ENCODE measurements at places on chromosomes 3 and 15.

DNA sequence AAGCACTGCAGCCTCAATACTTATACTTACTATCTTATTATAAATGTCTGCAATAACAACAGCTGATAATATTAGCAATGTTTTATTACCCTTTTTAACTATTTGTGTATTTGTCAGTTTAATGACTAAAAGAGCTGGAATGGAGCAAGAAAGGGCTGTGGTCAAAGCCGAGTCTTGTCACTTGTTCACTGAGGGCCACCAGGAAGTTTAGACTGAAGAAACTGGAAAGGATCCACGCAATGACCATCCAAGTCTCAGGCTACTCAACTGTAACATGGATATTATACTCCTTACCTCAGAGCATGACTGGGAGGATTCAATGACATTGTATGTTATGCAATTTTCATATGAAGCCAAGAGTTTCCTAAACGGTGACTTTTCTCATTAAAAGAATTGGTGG is 90.4 kb downstream of the TJP1 start:
- DNase-seq, result no peak

DNA sequence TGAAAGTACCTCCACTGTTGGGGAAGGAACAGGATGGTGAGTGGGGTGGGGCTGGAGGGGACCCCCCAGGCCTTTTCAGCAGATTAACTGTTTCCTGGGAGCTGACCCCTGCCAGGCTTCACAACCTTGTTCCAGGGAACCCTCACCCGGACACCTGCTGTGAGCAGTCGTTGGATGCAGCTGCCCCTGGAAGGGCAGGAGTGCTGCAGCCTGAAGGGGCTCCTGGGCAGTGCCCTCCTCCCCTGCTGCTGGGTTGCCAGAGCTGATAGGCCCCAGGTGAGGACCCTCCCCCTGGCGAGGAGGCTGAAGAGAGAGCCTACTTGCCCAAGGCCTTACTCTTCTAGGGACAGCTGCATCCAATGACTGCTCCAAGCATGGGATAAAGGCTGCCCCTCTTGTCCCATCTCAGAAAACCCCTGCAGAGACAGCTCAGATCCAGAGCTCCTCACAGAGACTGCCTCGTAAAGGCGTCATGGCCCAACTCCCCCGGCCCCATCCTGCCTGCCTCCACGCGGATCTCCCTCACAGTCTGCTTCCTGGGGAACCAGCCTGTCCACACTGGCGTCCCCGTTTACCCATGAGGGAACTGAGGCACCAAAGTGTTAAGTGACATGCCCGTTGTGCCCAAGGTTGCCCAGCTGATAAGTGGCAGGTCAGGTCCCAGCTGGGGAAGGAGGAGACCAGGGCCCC is 193.4 kb upstream of the LINGO1 start:
- peak; percentile 33 for DNase-seq

DNA sequence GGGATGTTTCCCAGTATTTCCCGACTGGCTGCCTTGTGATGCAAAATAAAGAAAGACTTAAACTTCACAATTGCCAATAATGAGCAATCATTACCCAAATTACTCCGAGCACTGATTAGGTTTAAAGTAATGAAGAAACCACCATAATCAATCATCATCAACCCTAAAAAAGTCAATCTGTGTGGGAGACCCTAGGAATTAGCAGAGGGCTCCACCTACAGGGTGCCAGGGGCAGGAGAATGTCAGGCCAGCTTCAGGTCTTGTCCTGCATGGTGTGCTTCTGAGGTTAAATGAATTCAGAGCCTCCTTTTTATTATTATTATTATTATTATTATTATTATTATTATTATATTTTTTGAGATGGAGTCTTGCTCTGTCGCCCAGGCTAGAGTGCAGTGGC is 478.0 kb upstream of the ARRDC4 start:
- DNase-seq, result no peak

DNA sequence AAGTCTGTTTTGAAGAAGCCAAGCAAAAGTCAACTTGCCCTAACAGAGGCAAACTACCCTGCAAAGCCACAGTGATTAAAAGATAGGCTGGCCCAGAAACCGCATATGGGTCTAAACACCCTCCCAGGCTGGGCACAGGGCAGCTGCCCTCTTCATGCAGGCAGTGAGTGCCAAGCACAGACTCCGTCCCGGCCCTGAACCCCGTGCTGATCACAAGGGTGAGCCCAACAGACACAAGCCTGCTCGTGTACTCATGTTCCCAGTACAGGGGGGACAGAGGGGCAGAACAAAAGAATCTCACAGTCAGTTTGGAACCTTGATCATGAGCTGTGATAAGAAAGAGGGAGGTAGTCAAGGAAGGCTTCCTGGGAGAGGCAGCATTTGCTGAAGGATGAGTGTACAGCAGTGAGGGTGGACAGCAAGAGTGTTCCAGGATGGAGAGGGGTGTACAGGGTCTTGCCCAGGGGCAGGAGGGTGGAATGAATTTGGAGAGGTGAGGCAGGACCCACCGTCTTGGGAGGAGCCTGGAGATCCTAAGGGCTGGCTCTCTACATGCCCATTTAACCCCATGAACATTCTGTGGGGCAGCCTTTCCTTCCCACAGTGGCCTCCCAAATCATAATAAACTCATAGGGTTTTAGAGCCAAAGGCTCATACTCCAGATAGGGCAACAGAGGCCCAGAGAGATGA is 43.2 kb upstream of the PRR23E start:
- no peak for DNase-seq

- no peak for DNase-seq
Observed at GRCh38 chr3:29381595-29381994, 100.7 kb downstream of the RBMS3 start.

DNA sequence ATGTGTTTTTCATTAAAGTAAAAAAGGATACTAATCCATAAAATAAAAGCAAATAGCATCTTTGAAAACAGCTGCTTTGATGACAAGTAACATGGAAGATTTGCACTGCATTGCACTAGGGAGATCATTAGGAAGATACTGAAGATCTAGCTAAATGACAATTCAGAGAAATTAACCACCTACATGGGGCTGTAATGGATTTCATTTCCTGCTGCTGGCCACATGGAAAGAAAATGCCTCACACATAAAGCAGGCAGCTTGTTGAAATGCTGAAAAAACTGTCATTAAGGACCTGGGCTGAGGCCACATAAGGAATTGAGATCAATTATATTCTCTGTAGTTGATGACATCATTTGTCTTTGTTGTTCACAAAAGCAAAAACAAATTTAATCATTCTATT is 94.1 kb downstream of the PYDC2 start:
- DNase-seq, result no peak

- DNase-seq, result no peak
Observed at GRCh38 chr3:128805772-128806171, 73.6 kb upstream of the ACAD9 start.

DNA sequence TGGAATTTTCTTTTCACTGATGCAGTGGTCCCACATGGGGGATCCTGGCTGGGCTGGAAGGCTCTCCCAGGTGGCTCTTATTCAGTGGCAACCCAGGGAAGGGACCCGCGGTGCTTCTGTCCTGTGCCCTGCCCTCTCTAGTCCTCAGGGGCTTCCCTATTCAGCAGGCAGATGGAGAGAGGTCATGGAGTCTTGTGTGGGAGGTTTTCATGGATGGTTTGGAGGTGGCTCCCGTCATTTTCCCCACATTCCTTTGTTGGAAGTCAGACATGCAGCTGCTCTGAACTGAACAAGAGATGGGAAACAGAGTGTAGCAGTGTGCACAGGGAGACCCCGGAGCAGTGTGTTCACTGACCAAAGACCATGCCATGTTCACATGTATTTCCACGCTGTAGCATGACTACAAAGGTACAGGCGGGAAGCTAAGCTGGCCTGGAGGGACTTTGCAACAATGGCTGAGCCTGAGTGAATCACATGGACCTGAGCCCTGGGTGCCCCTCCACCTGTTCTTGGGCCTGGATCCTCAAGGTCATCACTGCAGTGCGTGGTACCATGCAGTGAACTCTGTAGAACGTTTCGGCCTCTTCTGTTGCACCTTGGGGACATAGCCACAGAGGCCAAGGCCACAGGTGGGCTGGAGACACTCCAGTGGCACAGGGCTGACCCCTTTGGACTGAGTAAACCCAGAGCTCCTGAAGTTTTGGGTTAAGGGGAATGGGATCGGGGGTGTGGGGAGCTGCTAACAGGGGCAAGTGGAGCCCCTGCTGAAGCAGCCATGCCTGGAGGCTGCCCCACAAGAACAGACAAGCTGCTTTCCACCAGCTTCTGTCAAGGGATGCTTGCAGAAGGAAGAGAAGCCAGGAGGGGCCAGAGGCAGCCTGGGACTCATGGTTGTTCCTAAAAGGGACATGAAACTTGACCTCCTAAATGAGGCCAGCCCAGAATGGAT is 123.0 kb downstream of the ASB7 start:
- peak; percentile 37 for DNase-seq

- no peak for DNase-seq
Observed at GRCh38 chr3:156579427-156579851, 24.5 kb upstream of the SSR3 start.

DNA sequence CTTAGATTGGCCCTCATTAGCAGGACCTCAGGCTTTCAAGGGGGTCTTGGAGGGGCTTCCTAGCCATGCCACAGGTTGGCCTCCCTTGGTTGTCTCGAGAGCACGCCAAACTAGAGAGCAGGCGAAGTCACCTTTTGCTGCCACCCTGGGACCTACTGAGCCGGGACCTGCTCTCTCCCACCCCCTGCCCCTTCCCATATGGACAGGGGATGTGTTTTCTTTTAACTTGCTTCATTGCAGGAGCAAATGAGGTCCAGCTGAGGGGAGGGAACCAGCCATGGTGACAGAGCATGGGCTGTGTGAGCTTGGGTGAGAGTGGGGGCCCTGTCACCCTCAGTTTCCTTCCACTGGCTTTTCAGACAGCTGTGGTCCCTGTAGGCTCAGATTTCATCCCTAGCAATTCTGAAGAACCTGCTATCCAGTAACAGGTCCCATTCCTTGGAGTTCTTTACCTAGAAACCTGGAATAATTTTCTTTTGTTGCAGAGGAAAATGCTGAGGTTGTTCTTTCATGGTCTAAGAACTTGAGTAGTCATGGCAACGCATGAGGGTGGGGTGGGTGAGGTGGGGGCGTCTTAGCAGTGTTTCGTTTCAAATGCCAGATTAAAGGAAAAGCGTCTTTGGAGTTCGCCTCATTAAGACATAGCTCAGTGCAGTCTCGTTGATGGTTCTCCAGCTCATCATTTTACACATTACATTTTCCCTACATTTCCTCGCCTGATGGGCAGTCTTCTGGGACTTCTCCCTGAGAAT is 20.1 kb upstream of the MAGEF1 start:
- DNase-seq, result no peak

GRCh38 chr15:57017024-57017423 is 98.6 kb downstream of the TCF12 start:
- DNase-seq, result no peak

DNA sequence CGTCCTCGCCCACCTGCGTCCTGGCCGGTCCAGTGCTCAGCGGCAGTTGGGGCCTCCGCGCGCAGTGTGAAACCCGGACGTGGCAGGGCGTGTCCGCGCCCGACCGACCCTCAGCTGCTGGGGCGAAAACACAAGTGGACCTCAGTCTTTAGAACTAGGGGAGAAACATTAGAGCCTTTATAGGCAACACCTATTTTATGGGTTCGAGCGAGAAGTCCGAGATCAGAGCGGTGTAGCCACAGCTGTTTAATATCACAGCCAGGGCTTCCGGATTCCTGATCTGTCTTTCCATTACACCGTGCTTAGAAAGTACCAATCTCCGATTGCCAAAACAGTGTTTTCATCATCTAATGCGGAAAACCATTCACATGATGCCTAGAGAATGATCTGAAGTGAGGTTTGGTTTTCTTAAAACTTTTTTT is 506 bp downstream of the RAD51 start:
- no peak for DNase-seq

GRCh38 chr3:53163444-53164387 is 2.7 kb downstream of the PRKCD start:
- no peak for DNase-seq

DNA sequence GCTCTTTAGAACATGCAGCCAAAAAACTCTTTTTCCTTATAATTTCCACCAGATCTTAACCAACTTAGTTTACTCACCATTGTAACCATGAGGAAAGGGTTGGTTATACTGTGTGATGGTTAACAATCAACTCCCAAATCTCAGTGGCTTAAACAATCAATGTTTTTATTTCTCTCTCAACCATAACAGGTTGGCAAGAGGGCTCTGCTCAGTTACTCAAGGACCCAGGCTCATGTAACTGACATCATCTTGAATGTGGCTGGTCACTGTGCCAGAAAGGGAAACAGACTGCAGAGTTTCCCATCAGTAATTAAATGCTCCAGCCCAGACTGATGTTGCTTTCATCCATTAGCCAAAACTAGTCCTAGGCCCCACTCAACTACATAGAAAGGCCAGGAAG is 69.0 kb downstream of the ANKRD28 start:
- no peak for DNase-seq

DNA sequence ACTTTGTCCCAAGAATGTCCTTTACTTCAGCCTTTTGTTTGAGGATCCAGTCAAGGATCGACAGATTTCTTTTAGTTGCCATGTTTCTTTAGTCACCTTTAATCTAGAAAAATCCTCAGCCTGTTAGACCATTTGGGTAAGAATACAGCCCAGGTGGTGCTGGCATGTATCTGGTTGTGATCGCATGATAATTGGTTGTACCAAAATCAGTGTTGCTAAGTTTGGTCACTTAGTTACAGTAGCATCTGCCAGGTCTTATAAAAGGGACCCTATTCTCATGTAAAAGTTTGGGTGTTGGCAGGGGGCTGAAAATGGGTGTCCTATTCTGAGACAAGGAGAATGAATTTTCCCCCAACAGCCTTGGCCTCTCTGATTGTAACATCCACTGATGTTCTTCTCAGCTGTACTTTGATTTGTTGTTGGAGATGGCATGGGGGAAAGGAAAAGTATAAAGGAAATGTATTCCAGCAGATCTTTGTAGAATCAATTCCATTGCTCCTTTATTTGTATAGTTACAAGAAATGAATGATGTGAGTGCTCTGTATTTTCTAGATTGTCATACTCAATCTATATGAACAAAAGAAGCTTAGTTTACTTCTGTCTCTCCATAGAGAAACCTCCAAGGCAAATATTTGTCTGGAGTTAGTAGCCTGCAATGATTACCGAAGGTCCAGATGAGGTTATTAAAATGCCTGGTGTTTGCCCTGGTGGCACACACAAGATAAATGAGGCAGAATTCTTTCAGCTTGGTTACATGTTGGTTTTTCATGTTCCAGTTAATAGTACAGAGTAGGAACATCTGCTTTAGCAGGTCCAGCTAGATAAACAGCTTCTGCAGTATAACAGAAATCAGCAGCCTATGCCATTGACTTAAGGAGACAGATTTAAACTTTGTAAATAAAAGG is 65.7 kb downstream of the CMTM8 start:
- no peak for DNase-seq

DNA sequence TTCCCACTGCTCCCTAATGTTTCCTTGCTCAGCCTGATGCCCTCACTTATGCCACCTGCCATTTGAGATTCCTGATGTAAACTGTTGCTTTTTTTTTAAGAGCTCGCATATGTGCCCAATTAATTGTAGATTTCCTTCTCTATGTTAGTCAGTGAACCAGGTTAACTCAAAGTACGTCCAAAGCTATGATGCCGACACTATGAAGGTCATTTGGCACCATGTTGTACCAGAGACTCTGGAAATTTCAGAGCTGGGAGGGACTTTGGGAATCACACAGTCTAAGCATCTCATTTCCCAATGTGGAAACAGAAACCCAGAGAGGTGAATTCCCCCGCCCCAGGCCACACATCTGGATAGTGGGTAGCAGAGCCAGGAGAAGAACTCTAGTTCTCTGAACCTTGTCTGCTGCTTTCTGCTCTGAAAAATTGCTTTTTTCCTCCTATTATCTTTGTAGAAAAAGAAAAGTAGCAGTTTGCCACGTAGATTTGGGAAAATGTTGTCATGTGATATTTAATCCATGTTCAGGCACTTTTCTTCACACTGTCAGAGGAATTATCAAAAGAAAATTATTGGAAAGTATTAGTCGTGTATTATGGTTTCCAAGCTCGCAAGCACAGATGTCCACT is 38.5 kb upstream of the TNFAIP8L3 start:
- DNase-seq, result no peak
